ENCODE measurements at places on chromosomes 5 and 9.

- DNase-seq, result no peak
Measured at GRCh38 chr5:170749911-170750431, 33.6 kb upstream of the GABRP start.

DNA sequence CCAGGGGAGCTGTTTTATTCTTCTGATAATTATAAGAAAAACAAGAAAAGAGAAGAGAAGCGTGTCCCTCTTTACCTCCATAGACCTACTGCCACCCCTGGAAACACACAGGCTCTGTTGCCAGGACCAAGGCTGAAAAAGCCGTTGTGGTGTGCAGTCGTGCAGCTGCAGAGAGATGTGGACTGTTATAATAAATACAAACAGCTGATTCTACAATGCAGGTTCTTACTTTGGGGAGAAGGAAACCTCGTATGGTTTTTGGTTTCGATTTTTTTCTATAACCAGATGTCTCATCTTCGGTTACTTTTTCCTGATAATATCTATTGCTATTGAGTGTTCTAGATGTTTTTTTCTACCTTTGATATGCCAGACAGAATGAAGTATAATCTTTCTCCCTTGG is 28.1 kb downstream of the FYB1 start:
- no peak for DNase-seq

DNA sequence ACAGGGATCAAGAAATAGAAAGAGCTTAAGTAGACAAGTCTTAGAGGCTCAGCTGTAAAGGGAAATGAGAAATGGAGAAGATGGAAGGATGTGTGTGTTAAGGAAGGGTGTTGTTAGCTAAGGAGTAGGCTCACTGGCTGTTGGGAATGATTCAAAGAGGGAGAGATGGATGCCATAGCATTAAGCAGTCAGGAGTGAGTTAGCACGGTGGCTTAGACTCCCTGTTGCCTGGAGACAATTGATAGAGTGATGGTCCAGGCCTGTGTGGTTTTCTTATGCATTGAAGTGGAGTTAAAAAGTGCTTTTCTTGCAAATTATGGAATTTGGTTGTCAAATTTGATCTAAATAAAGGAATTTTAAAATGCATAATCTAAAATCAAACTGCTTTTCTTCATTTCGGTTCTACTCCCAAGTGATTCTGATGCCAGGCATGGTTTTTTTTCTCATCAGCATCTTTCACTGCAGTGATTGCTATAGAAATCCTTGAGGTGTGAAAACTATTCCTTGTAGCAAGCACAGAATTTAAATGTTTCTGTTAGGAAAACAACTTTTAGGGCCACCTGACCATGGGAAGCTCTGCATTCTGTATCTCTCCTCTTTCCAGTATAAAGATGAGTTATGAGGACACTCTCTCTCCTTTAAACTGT is 214.7 kb downstream of the ADCY2 start:
- DNase-seq, result no peak

- no peak for DNase-seq
Measured at GRCh38 chr5:127746756-127747155, 43.6 kb downstream of the CCDC192 start.

GRCh38 chr5:52579391-52579790 is 208.3 kb upstream of the ITGA1 start:
- no peak for DNase-seq

GRCh38 chr9:34503406-34503805 is 19.4 kb downstream of the ENHO start:
- no peak for DNase-seq

DNA sequence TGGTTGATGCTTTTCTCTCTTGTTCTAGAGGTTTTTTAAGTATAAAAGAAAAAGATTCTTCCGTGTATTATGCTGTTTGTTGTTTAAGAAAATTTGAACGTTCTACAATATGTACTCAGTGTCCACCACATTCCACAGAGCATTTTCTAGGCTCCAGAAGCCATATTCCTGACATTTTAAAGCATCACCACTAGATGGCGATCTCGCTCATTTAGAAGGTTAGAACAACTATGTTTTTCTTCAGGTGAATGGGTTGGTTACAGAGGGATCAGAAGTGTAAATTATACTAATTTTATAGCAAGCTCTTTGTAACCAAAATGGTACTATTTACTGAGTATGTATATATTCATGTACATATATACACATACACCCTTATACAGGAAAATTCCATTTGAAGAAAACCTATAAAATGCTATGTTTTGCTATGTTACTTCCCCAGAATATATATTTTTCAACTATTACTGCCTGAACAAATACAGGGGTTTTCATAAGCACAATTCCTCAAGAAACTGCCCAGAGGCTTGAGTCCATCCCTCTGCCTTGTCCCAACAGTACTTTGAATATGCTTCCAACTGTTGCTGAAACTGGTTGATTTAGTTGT is 284.3 kb downstream of the CCDC171 start:
- no peak for DNase-seq

DNA sequence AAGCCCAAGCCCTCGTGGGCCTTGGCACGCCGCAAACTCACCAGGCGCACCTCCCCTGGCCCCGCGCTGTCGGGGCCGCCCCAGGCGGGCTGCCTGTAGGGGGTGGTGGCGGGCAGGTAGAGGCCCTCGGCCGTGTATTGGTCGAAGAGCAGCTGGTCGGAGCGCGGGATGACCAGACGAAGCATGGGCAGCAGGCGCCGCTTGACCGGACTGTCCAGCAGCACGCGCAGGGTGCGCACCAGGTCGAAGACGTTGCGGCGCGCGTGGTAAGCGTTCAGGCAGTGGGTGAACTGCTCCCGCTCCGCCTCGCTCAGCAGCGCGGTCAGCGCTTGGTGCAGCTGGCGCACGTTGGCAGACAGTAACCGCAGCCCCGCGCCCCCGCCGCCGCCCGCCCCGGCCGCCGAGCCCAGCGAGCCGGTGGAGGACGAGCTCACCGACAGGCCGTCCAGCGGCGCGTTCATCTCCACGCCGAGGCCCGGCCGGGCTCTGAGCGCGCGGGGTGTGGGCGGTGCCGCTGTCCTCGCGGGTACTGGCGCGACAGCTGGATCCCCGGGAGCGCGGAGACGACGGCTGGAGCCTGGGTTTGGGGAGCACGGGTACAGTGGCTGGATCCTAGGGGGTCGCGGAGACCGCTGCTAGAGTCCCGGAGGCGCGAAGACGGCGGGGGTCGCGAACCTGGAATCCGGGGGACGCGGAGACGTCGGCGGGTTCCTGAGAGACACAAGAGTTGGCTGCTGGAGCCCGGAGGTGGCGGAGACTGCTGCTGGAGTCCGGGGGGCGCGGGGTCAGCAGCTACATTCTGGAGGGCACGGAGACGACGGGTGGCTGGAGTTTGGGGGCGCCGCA is 709 bp downstream of the WHRN start:
- no peak for DNase-seq

DNA sequence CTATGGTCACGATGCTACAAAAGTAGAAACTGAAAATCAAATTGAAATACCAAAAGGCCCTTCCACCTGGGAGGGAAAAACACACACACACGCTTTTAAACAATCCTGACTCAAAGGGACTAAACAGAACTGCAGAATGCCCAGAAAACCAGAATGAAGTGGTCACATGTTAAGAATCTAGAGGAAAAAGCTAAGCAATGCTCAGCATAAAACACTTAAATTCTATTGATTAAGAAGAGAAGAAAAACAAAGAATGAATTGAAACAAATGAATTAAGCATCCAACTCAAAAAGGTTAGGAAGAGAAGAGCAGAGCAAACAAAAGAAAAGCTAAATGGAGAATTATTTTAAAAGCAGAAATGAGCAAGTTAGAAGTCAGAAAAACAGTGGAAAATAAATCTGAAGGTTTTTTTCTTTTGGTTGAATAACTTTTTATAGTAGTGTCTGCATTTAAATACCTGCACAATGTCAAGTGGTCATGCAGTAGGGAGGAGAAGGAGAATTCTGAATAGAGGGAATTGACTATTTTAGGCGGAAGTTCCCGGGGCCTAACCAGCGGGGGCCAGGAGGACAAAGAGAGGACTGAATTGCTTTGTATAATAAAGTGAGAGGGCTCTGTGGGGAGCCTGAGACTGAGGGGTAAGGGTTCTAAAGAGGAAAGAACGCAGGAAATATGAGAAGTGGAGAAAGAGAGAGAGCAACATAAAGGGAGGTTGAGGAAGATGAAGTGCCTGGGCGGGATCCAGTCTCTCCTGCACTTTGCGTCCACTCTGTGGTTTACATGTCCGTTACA is 146.8 kb downstream of the ATPSCKMT start:
- DNase-seq, result no peak

GRCh38 chr9:120740132-120740531 is 25.9 kb upstream of the MEGF9 start:
- no peak for DNase-seq

DNA sequence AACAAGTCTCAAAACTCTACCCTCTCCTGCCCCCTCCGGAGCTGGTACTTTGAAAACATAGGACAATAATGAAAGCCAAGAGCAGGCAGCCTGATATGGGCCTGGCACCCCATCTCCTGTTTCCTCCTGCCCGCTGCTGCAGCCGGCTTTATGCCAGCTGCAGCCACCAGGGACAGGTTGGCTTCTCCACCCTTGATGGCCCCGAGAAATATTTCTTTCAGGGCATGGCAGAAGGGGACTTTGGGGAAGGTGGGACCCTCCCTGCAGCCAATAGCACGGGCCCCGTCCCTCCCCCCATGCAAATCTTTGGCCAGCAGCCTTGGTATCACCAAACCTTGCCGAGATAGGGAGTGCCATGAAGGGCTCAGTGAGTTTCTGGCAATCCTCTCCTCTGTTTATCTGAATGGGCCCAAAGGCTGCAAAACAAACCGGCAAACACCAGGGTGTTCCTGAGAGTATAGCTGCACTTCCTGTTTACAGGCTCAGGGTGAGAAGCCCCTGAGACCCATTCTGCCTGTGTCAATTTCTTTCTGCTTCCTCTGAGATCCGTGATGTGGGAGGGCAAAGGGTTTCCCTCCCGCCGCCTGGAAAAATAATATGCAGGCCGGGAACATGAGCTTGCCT is 73.4 kb upstream of the BOD1 start:
- DNase-seq, result no peak

GRCh38 chr5:36790847-36791246 is 85.7 kb upstream of the NIPBL start:
- no peak for DNase-seq

DNA sequence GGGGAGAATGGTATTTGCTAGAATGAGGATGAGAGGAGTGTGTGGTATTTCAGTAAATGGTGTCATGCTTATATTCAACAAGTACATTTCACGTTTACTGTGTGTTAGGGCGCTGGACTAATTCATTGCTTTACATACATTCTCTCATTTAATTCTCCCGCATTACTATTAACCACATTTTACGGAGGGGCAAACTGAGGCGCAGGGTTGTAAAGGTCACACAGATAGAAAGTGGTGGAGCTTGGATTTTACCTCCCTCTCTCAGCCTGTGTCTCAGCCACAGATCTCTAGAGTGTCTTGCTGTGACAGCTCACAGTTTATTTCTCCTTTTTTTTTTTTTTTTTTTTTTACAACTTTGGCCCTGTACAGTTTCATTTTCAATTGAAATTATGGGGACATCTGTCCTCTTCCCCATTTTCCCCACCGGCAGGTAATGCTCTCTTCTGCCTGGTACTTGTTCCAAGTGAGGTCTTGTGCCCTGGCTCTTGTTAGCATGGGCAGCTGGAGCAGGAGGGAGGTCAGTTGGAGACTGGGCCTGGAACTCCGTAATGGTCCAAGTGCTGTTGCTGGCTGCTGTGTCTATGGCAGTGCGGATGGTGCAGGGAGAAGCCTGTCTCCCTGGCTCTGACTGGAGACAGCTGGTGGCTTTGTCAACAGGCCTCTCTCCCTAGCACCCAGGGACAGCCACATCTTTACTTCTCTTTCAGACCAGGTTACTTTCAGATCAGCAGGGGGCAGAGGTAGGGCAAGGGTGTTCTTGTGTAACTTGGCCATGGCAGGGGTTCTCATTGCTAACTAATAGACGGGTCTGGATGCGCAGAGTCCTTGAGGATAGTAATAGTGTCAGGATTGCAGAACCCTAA is 20.5 kb upstream of the NDST1 start:
- no peak for DNase-seq

- no peak for DNase-seq
Measured at GRCh38 chr5:30686530-30686929, 507.0 kb upstream of the CDH6 start.

DNA sequence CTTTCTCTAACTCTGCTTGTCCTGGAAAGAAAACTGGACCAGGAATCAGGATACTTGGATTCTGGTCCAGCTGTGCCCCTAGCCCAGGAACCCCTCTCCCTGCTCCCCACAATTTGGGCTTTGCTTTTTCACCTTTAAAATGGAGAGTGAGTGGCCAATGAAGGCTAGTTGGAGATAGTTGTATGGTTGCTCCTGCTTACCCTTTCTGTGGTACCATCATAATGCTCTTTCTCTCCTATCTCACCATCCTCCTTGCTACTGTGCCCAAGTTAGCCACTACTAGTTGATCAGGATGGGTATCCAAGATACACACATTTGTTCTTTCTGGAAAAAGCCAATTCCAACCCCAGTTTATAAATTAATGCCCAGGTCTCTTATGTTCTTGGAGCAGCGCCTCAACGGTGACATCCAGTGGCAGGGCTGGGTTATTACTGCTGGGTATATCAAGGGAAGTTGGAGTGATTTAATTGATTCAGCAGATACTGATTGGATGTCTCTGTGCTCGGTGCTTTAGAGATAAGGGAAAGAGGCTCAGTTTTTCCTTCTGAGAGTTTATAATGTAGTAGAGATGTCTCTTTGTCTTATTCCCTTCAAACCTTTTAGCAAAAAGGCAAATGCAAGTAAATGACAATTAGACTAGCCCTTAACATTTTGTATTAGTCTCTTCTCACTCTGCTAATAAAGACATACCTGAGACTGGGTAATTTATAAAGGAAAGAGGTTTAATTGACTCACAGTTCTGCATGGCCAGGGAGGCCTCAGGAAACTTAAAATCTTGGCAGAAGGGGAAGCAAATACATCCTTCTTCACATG is 38.5 kb downstream of the FAXDC2 start:
- DNase-seq, result peak; percentile 28

- DNase-seq, result no peak
Measured at GRCh38 chr9:88820055-88820454, 171.2 kb upstream of the S1PR3 start.

- DNase-seq, result no peak
Measured at GRCh38 chr5:159971514-159971913, 37.4 kb upstream of the TTC1 start.

DNA sequence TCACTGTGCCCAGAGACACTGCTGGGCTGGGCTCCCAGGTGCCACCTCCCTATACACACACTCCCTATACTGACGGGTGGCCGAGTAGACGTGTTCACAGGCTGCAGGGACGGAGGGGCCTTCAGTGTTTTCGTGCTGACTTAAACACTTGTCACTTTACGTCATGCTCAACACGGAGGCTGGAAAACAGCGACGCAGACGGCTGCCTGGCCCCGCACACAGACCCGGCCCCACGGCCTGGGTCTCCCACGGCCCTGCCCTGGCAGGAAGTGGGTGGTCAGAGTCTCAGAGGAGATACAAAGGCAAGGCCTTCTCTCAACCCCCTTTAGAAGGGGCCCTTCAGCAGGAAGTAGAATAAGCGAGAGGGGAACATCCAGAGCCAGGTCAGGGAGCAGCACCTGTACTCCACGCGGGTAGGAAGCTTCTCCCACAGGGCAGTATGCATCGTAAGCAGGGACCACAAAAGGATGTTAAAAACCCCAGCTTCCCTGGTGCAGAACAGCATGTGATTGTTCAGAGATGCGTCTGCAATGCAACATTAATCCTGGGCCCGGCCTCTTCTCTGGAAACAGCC is 11.9 kb upstream of the TBC1D9B start:
- DNase-seq, result no peak

- DNase-seq, result no peak
Measured at GRCh38 chr5:62182802-62183201, 123.2 kb upstream of the KIF2A start.

All from activated gamma-delta T cell treated with anti-CD3 and anti-CD28 coated beads, Interleukin-2, amount 50 U/mL, for 16 hours (primary cell).